Transverse colon (tissue), 4 donors: ENCODE measurements at places on chromosomes 11 and 22.

DNA sequence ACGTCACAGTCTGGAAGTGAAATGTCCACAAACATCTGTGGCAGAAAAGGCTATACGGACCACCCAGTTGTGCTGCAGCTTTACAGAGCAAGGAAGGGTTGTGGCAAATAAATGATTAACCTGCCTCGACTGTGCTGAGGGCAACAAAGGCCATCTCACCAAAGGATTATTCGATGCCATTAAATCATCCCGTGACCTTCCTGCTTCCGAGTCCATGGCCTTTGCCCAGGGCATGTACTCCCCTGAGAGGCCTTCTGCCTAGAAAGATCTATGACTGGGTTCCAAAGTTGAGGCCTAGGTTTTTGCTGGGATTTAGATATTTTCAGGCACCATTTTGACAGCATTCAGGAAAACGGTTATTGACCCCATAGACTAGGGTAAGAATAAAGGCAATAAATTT is 9.2 kb downstream of the CDPF1 start:
- DNase-seq, result no peak
- no peak overlapping the region for H3K4me3 ChIP-seq
- H3K27me3 ChIP-seq, result no peaks in the 10 kb centered on the region
- peaks cover 16% of the 10 kb centered on the region for H3K4me1 ChIP-seq
- H3K36me3 ChIP-seq, result peaks cover 9% of the 10 kb centered on the region

GRCh38 chr22:43263645-43264514 is 76.9 kb upstream of the TTLL12 start:
- peaks cover 31% of the 10 kb centered on the region for H3K27me3 ChIP-seq
- peak; percentile 69 for DNase-seq
- H3K27ac ChIP-seq, result peak overlapping the region; percentile 31
- peaks cover 20% of the 10 kb centered on the region for H3K4me1 ChIP-seq

DNA sequence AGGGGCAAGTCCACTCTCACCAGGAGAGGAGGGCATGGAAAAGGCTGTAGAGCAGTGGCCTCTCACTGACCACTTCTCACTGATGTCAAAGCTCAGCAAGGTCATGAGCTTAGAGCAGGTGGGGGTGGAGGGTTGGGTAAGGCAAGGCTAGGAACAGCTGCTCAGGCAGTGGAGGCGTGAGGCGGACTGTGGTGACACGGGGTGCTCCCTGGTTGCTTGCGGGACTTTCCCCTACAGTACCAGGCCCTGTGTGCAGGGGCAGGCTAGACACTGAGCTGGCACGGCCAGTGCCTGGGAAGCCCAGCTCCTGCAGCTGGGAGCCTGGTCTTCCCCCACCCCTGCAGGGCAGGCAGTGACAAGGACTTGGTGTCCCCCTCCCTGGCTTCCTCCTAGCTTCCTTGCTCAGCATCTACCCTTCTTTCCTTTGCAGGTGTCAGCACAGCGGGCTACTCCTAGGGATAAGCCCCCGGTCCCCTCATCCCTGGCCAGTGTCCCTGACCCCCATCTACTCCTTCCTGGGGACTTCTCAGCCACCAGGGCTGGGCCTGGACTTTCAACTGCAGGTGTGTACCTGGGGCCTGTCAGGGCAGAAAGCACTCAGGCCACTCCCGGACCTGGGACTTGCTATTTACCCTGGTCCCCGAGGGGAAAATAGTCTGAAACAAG is 45.6 kb downstream of the PISD start:
- H3K4me3 ChIP-seq, result no peak overlapping the region
- no peak overlapping the region for H3K27ac ChIP-seq
- H3K27me3 ChIP-seq, result no peaks in the 10 kb centered on the region
- DNase-seq, result no peak
- H3K36me3 ChIP-seq, result peaks cover 15% of the 10 kb centered on the region
- peaks cover 13% of the 10 kb centered on the region for H3K4me1 ChIP-seq

DNA sequence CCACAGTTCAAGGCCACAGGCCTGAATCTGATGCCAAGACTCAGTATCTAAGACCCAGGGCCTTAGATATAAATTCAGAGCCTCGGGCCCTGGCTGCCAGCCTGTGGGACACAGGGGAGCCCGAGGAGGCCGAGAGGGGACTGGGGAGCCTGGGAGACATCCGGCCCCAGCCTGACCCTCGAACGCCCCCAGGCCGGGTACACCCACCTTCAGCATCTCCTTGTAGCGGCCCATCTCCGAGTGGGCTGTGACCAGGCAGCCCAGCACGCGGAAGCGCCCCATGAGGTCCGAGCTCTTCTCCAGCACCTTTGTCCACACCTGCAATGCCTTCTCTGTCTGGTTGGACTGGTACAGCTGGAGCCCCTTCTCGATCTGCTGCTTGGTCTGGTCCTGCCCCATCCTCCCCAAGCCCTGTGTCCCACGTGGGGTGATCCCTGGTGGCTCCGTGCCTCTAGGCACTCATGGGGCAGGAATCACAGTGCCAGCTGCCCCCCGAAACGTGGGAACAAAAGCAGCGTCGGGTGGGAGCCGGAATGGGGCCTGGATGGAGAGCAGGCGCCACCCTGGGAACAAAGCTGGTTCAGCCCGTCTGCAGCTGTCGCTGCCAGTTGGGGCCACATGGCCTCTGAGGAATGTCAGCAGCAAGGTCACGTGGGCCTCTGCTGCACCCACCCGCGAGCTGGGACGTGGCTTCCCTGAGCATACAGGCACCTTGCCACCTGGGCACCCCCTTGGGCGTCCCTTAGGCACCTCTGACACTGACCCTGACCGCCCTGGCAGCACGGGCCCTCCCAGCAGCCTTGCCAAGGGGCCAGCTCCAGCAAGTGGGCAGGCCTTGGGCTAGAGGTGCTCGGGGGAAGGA is at the start of gene RAPSN:
Gene RAPSN, minus strand, starts transcription at position 571 of the 862 bp plus-strand sequence. Its CDS starts 172 bp downstream, at position 399.
- H3K4me3 ChIP-seq, result no peak within 1 kb of the TSS
- DNase-seq, result no peak
- no peak within 1 kb of the TSS for H3K27ac ChIP-seq
- H3K36me3 ChIP-seq, result no peaks in the 10 kb centered on the region

DNA sequence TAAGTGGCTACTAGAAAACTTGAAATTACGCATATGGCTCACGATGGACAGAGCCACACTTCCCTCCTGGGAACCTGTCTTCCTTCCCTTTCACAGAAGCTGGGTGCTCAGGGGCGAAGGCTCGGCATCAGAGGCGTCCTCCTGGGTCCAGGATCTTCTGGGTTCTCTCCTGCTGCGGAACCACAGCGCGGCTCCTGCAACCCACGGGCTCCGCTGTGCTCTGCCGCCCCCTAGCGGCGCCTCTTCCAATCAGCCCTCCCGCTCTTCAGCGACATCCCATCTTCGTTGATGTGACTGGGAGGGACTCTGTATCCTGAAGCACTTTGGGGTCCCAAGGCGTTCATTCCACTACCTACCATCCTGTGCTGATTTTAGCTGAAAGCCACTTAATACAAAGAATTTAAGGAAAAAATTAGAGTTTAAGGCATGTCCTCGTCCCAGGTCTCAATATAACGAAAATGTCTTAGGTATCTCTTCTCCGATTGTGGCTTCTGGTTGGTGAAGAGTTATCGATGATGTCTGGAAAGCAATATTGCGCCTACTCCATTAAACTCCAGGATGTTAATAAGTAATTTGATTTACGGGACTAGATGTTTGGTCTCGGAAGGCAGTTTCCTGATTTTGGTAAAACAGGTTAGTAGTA is 14.8 kb upstream of the RPS3 start:
- DNase-seq, result peak; percentile 85
- H3K4me3 ChIP-seq, result no peak overlapping the region
- no peak overlapping the region for H3K27ac ChIP-seq
- H3K4me1 ChIP-seq, result peaks cover 8% of the 10 kb centered on the region
- H3K36me3 ChIP-seq, result no peaks in the 10 kb centered on the region
- no peaks in the 10 kb centered on the region for H3K27me3 ChIP-seq

GRCh38 chr22:40028098-40028425 is 33.3 kb downstream of the FAM83F start:
- no peak overlapping the region for H3K27ac ChIP-seq
- H3K4me3 ChIP-seq, result no peak overlapping the region
- H3K36me3 ChIP-seq, result no peaks in the 10 kb centered on the region
- DNase-seq, result no peak

- H3K4me1 ChIP-seq, result peaks cover 6% of the 10 kb centered on the region
- no peaks in the 10 kb centered on the region for H3K27me3 ChIP-seq
- no peaks in the 10 kb centered on the region for H3K36me3 ChIP-seq
- no peak for DNase-seq
Measured at GRCh38 chr11:106022795-106023275, 795 bp upstream of the MSANTD4 start.
